ENCODE measurements at places on chromosomes 1 and 21.

DNA sequence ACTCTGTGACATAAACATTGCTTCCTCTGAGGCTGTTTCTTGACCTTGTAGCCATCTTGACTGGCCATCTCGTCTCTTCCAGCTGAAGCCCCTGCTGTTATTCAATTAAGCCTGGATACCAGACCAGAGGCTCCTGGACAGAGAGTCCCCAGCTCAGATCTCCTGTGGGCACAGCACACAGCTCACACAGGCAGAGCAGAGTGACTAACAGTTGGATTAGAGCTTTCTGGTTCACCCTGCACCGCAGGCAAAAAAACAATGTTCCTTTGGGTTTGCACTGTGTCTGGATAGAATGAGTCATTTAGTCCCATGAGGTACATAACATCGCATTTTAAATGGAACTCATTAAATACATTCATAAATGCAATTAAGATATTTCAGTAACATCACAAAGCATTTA lies 33.4 kb upstream of the USH2A start:
- no peak for DNase-seq

GRCh38 chr1:201069636-201070035 lies 42.6 kb downstream of the CACNA1S start:
- DNase-seq = no peak

- no peak for DNase-seq
Measured at GRCh38 chr1:109383087-109383779, 14.5 kb downstream of the SORT1 start.

DNA sequence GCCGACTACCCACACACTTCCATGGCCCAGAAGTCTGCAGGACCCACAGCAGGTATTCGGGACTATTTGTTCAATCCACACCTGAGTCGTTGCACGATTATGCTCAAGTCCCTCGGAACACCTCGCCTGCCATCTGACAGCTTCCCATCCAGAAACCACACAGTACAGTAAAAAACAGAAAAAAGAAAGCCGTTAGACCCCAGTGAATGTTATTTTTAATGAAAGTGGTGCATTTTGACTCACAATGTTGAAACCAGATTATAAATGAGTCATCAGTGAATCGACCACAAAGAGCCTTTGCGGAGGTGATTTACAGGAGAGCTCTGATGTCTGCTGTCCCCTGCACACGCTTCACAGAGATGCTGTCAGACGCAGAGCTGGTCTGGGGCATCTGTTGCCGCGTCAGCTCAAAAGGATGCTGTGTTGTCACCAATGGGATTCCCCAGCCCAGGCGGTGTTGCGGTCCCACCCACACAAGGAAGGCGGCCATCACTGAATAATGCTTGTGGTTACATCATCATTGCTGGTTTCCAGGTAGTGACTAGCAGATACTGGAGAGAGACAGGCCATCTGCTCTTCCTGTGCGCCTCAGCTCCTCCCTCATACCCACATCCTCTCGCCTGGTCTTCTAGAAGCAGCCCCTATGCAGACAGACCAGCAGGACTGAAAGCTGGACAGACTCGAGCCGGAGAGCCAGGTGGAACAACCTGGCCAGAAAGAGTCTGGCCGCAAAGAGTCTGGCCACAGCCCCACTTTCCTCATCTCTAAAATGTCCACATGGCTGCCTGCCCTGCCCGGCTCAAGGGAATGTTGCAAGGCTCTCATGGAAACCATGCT lies 116.8 kb downstream of the TOMM20 start:
- DNase-seq = no peak

DNA sequence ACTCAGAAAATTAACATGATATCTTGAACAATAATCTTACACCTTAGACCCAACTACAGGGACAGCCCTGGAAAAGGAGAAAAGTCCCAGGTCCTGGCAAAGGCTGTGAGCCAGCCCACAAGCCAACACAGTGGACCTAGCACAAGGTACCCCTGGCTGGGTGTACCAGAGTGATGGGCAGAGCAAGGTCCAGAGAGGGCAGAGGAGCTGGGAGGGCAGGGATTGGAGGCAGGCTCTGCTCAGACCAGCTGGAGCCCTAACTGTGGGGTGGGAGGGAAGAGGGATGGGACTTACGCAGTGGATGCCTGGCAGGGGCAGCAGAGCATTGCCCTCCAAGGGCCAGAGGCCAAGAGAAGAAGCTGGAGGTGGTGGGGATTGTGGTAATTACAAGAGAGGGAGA lies 101.6 kb downstream of the KCND3 start:
- no peak for DNase-seq

- DNase-seq = no peak
Measured at GRCh38 chr1:235079443-235080296, 49.0 kb downstream of the TOMM20 start.

GRCh38 chr1:225880222-225880588 lies 2.0 kb downstream of the TMEM63A start:
- no peak for DNase-seq

GRCh38 chr1:206455289-206455665 lies 15.0 kb upstream of the IKBKE start:
- DNase-seq = no peak

DNA sequence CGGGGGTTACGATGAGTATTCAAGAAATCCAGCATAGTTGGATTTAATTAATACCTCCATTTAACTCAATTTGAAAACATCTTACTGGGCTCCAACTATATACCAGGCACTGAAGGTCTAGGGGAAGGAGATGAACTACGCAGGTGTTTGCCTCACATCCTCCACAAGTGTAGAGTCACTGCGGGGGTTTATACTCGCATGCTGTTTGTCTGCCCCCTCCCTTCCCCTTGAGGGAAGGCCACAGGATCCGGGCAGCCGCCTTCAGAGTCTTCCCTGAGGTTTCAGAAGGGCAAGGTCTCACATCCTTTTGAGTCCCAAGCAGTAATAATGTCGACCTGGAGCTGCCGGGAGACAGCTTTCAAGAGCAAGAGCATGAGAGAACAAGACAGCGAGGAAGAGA lies 142.4 kb upstream of the GALNT2 start:
- no peak for DNase-seq

GRCh38 chr1:244970236-244970743 lies 105.9 kb upstream of the HNRNPU start:
- peak; percentile 81 for DNase-seq

DNA sequence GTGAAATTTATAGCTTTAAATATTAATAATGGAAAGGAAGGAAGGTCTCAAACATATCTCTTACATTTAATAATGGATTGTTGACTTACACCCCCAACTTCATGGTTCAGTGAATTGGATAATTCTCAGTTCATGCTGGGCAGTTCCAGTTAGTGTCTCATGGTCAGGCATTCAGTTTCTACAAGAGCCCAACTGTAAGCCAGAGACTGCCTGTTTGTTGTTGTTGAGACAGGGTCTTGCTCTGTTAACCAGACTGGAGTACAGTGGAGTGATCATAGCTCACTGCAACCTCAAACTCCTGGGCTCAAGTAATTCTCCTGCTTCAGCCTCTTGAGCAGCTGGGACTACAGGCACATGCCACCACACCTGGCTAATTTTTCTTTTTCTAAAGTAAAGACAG lies 5.0 kb upstream of the DMAP1 start:
- no peak for DNase-seq

- DNase-seq = no peak
Measured at GRCh38 chr1:48558366-48558765, 86.4 kb upstream of the SPATA6 start.

- peak; percentile 90 for DNase-seq
Measured at GRCh38 chr1:37595440-37596181, at the start of gene GNL2. GNL2 (minus strand) TSS chr1:37595937; CDS start chr1:37595822, 115 bp downstream.

GRCh38 chr1:52911541-52911940 lies 10.0 kb downstream of the ECHDC2 start:
- no peak for DNase-seq

GRCh38 chr1:178609015-178609414 lies 96.1 kb downstream of the TEX35 start:
- DNase-seq = no peak

DNA sequence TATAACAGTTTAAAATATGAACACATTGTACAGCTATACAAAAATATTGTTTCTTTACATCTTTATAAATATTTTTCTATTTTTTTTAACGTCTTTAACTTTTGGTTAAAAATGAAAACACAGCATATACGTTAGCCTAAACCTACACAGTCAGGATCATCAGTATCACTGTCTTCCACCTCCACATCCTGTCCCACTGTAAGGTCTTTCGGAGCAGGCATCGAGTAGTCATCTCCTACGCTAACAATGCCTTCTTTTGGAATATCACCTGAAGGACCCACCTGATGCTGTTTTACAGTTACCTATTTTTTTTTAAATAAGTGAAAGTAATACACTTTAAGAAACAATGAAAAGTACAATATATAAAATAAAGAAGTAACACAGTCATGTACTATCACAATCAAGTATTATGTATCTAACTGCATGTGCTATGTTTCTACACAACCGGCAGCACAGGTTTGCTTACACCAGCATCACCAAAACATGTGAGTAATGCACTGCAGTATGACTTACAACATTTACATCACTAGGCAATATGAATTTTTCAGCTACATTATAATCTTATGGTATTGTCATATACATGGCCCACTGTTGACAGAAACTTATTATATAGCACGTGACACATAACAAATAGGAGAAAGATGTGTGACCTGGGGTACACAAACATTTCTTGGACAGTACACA lies 254.4 kb downstream of the AKT3 start:
- DNase-seq = no peak
